ENCODE measurements at places on chromosomes 6 and 20.

GRCh38 chr6:129643968-129644367 lies 66.0 kb downstream of the ARHGAP18 start:
- no peak for DNase-seq

DNA sequence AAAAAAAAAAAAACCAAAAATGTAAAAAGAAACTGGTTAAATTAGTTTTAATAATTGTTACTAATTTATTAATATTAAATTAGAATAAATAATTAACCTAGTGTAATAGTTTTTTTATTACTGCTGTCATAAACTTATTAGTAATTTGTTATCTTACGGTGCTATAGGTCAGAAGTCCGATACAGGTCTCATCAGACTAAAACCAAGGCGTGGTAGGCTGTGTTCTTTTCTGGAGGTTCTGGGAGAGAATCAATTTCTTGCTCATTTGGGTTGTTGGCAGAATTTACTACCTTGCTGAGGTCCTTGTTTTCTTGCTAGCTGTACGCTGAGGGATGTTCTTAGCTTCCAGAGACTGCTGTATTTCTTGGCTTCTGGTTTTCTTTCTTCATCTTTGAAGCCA lies 85.9 kb upstream of the RNF24 start:
- no peak for DNase-seq

DNA sequence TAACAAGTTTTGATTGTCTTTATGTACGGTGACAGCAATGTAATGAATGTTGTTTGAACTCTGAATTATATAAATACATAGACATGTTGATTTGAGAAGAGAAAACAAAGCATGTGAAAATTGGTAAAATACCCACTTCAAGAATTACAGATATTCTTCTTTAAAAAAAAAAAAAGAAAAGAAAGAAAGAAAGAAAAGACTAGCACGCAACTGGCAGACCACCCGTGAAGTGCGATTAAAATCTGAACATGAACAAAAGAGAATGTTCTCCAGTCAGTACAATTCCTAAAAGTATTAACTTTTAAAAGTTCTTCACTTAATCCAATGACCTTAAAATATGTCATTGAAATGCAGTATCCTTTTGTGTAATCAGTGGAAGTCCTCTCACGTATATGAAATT lies 434.9 kb downstream of the TFAP2A start:
- no peak for DNase-seq

DNA sequence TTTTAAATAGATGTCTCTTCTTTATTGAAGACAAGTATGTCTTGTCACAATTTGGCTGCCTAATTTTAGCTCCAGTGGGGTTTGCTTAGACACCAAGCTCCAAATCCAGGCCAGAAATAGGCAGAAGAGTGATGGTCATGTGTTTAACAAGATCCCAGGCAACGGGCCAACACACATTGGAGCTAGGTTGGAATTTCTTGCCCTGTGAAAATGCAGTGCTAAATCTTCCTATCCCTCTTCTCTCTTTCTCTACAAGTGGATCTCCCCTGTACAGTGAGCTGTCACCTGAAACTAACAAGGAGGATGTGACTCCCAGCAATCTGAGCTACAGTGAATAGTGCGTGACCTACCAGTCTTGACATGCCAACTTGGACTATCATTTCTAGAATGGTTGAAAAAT lies 65.3 kb upstream of the VGLL2 start:
- no peak for DNase-seq

DNA sequence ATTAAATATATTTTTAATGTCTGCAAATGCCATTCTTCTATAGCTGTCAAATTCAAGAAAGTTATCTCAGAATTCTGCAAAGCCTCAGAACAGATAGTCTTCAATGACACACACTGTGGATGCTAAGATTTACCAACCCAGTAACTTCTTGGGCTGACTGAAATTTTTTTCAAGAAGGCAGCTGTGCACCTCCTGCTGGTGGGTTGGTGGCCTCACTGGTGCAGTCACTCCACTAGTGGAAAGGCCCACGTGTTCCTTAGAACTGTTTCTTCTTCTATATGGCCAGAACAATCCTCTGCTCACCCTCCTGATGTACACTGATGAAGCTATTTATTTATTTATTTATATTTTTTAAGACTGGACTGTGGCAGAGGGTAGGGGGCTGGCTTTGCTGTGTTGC lies 28.1 kb upstream of the MTCL3 start:
- DNase-seq = peak; percentile 4

- no peak for DNase-seq
These were observed 175.8 kb upstream of the LRFN2 start for GRCh38 chr6:40762981-40763380.

- no peak for DNase-seq
These were observed 8.0 kb downstream of the IL20RA start for GRCh38 chr6:137036566-137037300.

GRCh38 chr6:123118811-123119210 lies 122.8 kb downstream of the CLVS2 start:
- DNase-seq = no peak

- DNase-seq = no peak
These were observed 60.5 kb upstream of the SRSF6 start for GRCh38 chr20:43397147-43397546.

DNA sequence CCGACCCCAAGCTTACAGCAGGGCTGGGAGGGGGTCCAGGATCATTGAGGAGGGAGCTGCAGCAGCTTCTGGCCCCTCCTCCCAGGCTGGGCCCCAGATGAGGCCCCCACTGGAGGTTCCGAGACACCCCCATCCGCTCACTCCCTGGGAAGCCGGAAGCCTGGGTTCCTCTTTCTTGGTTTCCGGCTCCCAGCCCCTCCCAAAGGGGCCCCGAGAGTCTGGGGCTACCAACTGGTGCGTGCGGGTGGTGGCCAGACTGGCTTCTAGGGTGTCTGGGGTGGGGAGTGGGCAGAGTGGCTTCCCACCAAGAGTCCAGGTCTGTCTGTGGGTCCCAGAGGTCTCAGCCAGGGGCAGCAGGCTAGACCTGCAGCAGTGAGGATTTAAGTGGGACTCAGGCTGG lies 2.2 kb downstream of the RGS19 start:
- DNase-seq = no peak

- DNase-seq = peak; percentile 17
These were observed 210.2 kb downstream of the TMEM200A start for GRCh38 chr6:130575971-130576370.

- no peak for DNase-seq
These were observed 15.5 kb downstream of the UCKL1 start for GRCh38 chr20:63940472-63941266.

DNA sequence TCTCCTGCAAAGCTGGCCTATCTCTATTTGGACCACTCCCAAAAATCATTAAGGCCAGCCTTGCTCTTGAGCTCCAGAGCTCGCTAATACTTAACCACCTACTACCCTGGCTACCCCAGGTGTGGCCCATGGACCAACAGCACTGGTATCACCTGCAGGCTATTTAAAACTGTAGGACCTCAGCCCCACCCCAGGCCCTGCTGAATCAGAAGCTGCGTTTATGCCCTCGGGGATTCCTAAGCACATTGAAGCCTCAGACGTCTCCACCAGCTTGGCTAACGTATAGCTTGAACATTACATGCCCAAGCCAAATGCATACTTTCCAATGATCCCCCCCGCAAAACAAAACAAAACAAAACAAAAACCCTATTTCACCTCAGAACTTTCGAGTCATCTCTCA lies 19.7 kb upstream of the SPAG4 start:
- DNase-seq = no peak

GRCh38 chr6:32933661-32934085 lies 7.2 kb downstream of the HLA-DMB start:
- peak; percentile 69 for DNase-seq

DNA sequence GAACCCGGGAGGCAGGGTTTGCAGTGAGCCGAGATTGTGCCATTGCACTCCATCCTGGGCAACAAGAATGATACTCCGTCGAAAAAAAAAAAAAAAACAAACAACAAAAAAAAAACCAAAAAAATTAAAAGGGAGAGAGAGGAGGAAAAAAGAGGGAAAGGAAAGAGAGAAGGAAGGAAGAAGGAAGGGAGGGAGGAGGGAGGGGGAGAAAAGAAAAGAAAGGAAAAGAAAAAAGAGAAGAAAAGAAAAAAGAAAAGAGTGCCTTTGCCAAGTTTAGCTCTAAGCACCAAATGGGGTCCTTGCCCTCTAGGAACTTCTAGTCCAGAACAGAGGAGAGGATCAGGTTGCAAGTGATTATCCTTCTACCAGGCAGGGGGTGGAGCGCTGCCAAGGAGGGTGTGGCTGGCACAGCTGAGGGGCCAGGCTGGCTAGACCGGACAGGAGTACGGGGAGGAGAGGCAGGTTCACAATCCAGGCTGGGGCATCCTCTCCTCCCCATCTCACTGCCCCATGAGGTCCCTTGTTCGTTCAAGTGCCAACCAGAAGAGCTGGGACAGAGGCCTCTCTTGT lies 19.1 kb downstream of the GNAS start:
- no peak for DNase-seq

DNA sequence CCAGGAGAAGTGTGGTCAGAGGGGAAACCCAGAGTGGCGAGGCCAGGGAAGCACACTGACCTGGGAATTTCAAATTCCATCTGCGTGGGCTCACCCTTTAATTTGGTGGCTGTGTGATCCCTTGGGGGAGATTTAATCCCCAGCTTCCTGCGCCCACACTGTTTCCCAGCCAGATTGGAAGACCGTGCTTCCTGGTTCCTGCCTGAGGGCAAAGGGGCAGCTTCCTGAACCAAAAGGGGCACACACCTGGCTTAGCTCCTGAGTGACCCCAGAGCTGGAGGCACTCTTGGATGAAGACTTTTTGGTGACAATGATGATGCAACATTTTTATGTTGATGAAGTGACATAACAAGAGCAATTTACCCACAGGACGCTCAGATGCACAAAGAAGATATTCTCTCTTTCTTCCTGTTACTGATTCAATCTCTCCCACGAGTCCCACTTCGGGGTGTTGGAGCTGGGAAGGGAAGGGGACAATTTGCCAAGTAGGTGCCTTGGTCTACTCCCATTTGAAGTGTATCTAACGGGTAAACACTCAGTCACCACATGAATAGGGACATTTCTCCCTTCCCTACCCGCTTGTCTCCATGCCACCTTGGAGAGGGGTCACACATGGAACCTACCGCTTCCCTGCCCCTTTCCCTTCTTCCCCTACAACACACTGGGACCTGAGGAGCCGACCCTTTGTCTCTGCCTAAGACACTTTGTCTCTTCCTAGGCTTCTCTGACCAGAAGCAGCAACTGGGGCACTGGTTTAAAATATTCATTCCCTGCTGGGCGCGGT lies 28.6 kb upstream of the CDKN1A start:
- no peak for DNase-seq

- DNase-seq = no peak
These were observed 738.1 kb downstream of the QKI start for GRCh38 chr6:164152611-164153010.

GRCh38 chr20:57200882-57201695 lies 65.4 kb downstream of the BMP7 start:
- DNase-seq = no peak

DNA sequence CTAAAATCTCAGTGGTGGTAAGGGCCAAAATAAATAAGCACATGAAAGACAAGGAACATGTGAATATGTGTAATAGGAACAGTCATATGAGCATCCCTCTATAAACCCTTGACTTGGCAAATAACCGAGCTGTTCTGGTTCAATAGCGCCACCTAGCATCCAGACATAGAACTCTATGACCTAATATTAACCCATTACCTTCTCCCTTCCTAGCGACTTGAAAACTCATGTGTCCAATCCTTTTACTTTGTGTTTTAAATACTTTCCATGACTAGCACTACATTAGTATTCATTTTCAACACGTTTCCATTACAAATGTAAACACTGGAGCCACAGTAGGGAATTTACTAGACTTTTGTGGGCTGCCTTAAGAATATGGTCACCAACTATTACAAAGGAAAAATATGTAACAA lies 279.7 kb downstream of the UST start:
- no peak for DNase-seq

- DNase-seq = no peak
These were observed 179.5 kb downstream of the CDH26 start for GRCh38 chr20:60137657-60138245.

GRCh38 chr20:18767676-18768075 lies 45.9 kb upstream of the SCP2D1 start:
- DNase-seq = no peak

GRCh38 chr6:41073968-41074691 lies 1.4 kb downstream of the NFYA start:
- DNase-seq = no peak
